ENCODE measurements at places on chromosomes 6 and 20. TPM values are rescaled to one million over a fixed set of nuclear protein-coding genes. Genes with fewer than 3 reads are reported as not detected.

SIRPB1 gene
- total RNA-seq = 0.82 TPM

LHFPL5 gene
- not detected for total RNA-seq

GRCh38 chr20:49510562-49511122, 28.2 kb upstream of the KCNB1 start:
- DNase-seq = peak; percentile 27

- peak; percentile 31 for DNase-seq
Measured at GRCh38 chr6:56246881-56247653, at the start of gene COL21A1. Gene COL21A1, minus strand, starts transcription at chr6:56247580. Its CDS starts 64,962 bp downstream, at chr6:56182618.

DNA sequence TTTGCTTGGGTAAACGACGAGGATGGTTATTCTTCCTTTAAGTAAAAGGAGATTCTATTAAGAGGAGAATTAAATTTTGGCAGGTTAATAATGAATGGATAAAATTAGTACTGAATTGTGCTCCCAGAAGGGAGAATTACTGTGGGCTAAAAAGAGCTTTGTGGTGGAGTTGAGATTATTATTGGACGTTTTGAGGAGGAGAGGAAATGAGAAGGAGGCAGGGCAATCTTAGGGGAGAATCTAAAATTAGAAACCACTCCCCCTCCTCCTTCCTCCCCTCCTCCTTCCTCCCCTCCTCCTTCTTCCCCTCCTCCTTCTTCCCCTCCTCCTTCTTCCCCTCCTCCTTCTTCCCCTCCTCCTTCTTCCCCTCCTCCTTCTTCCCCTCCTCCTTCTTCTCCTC, 331.8 kb downstream of the PRL start:
- no peak for DNase-seq
